Muscle of back (tissue), 13 donors: ENCODE measurements at places on chromosomes 1 and 21. TPM values are rescaled to one million over a fixed set of nuclear protein-coding genes. Genes with fewer than 3 reads are reported as not detected.
A peak's percentile ranks its signal among the peaks of the same experiment; 100 is the strongest.

DNA sequence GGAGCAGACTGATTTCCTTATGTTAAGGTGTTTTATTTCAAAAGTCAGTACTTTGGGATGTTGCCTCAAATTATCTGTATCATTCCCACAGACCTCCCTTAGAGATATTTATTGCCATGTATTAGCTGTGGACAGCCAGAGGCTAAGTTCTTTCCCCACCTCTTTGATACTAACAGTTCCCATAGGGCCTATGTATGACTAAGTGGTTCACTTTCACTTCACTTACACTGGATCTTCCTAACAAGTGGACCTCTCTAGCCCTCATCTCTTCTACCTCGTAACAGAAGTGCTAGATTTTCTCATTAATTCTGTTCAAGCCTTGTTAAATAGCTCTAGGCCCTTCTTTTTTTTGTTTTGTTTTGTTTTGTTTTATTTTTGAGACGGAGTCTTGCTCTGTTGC lies 6.2 kb downstream of the TRAF5 start:
- DNase-seq = no peak

DNA sequence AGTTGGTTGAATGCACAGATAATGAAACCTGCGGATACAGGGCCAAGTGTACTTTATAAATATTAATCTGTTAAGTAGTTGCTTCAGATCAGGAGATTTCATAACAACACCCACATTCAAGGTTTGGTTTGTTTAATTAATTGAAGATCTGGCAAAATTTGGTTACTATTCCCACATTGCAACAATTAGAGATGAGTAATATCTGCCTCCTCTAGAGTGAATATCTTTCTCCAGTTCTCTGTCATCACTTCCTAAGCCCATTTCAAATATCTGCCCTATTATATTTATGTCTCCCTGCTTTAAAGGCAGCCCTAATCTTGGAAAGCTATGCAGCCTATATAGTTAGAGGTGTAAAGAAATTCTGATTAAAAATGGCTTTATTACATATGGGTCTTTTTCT lies 61.4 kb downstream of the PPP2R5A start:
- no peak for DNase-seq

DNA sequence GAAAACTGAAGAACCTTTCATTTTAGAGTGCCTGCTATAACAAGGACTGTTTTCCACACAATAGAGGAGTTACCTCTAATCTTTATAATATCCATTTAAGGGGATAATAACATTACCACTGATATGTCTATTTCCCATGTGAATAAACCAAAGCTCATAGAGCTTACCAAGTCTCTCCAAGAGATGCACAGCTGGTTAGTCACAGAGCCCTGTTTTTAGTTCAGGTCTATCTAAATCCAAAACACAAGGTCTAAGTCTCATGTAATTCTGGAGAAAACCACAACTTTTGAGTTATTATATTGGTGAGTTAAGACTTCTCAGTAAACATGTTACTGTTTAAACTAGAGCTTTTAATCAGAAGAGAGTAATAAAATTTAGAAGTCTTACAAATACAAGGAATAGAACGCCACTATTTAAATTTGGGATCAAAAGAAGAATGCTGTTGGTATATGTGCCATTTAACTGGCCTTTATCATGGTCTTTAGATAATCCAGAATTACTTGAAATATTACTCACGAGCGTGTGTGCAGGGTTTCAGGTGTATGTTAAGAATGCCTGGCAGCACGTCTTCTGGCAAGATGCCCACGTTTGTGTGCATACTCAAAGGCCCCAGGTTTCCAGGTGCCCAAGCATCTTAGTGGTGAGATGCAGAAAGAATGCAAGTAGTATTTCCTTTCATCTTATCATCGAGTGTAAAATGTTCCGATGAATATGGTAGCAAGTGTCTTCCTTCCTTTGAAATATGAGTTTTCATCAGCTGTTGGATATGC lies 190.6 kb downstream of the FMN2 start:
- DNase-seq = no peak

GRCh38 chr1:39370602-39371001 lies 120.8 kb upstream of the BMP8A start:
- DNase-seq = no peak

- peak; percentile 64 for DNase-seq
Measured at GRCh38 chr1:82565546-82565945, 764.8 kb downstream of the ADGRL2 start.

GRCh38 chr1:180911640-180912191 lies 981 bp upstream of the KIAA1614 start:
- no peak for DNase-seq

- no peak for DNase-seq
Measured at GRCh38 chr21:21146587-21147373, 148.6 kb downstream of the NCAM2 start.

DNA sequence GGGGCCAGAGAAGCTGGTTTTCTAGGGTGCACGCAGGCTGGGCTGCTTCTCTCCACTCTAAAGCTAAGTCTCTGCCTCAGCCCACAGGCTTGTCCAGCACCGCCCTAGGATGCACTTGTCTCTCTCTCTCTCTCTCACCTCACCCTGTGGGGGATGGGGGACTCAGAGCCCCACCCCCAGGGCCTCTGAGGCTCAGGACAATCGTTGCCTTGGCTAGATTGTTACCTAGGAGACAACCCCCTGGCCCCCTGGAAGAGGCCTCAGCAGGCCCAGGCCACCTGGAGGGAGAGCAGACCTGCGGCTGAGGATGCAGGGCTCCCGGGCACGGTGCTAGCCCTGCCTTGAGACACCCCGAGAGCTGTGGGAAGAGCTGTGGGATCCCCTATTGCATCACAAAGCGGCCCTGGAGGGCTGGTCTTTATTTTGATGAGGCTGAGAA lies at the start of gene ACTRT2:
ACTRT2 (plus strand) TSS at position 235 of the 439 bp plus-strand sequence. CDS start 220 bp downstream, outside the sequence.
- DNase-seq = no peak

GRCh38 chr21:29613021-29613420 lies 314.3 kb downstream of the BACH1 start:
- no peak for DNase-seq

DNA sequence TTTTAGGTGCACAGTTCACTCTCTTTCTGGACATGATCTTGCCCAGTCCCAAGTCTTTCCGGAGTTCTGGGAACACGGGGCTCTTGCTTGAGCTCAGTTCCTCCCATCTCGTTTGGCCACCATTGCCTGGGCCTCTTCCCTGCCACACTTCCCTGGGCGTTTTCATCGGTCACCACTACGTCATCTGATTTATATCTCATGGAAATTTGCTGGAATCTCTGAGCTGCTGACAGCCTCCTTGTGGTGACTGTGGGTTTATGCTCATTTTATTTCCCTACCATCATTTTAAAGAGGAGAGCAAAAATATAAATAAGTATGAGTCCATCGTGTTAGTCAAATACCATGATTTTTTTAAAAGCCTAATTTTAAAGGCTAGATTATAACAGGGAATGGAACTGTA lies 449.1 kb upstream of the KAZN start:
- no peak for DNase-seq

DNA sequence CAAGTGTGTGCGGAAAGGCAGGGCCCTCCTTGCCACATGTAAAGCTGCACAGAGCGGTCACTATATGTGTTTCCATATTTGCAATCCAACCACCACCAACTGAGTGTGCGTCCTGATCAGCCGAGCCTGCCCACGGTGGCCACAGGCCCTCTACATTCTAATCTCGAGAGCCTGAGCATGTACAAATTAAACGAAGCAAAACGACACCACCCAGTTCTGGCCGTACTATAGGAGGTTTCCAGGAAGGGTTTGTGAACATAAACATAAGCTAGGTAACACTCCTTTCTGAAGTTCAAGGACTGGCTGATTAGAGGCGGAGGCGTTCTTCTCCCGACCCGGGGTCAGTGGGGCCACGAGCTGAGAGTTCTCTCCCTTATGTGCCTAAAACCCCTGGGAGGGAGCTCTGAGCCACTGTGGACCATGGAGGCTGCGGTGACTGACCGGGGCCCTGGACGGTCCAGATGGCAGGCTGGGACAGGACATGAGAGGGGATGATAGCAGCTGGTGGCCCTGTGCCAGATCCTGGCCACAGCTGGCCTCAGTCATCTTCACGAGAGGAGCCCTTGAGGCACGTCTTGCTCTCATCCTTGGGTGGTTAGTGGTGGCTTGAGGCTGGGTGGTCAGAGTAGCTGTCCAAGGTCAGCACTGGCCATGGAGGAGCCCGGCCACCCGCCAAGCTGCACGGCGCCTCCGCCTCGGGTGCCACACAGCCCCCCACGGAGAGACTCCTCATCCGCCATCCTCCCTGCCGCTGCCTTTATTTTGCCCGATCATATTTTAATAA lies 39.1 kb upstream of the TRAPPC10 start:
- no peak for DNase-seq

- DNase-seq = no peak
Measured at GRCh38 chr1:75723989-75724471, 479 bp upstream of the ACADM start.

DNA sequence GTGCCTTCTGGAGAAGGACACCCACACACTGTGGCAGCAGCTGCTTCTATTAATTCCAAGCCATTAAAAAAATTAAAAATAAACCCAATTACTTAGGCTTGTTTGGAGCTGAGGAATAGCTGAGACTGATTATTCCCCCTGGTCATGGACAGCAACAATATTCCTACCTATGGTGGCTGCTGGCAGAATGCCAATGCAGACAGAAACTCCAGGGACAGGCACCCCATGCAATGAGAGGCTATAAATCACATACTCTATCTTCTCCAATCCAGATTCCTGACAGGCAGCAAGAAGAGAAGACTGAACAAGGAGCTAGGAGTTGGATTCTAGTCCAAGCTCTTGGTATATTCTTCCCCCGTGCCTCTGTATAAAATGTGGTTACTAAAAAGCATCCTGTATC lies 275.4 kb upstream of the BEND5 start:
- no peak for DNase-seq

DNA sequence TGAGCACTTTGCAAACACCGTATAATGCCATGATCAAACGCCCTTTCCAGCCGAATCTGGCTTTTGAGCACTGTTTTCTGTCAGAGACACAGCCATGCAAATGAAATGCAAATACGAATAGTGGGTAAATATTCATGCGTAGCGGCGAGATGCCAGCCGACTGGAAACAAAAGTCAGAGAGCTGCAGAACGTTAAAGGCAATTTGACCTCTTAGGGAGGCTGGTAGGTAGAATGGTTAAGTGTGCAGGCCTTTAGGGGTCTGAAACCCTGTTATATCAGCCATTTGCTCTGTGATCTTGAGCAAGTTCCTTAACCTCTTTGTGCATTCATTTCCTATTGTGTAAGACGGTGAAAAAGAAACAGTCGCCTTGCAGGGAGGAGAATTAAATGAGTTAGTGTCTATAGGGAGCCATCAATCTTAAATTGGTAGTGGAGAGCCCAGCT lies 6.5 kb upstream of the SDHB start:
- no peak for DNase-seq

GRCh38 chr1:184891440-184891839 lies 82.9 kb downstream of the NIBAN1 start:
- no peak for DNase-seq

DNA sequence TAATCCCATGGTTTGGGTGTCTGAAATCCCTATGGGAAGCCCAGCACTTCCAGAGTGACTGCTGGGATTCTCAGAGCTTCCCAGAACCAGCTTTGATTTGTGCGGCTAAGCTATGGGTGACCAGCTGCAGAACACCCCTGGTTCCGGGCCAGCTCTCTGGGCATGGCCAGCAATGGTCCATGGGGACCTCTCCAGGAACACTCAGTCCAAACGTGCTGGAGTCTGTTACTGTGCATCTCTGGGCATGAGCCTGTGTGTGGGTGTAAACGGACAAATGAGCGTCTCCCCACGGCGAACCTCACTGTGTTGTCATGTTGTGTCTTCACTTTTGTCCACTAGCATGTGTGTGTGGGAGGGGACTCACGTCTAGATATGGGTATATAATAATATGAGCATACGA lies 54.4 kb downstream of the MAB21L3 start:
- DNase-seq = no peak

GRCh38 chr1:61770131-61770530 lies 27.9 kb downstream of the PATJ start:
- no peak for DNase-seq

GRCh38 chr1:31181515-31182343 lies 58.0 kb downstream of the NKAIN1 start:
- peak; percentile 94 for DNase-seq

GRCh38 chr1:241816008-241816407 lies 32.0 kb upstream of the EXO1 start:
- no peak for DNase-seq

CDC20 gene
- polyA plus RNA-seq = 33.1 TPM

LCE3A gene
- polyA plus RNA-seq = not detected

CELA3B gene
- not detected for polyA plus RNA-seq

KIF26B gene
- polyA plus RNA-seq = 0.80 TPM

C1orf53 gene
- 1.2 TPM for polyA plus RNA-seq

CHIA gene
- not detected for polyA plus RNA-seq

RXRG gene
- 43.2 TPM for polyA plus RNA-seq

MATN1 gene
- polyA plus RNA-seq = 1.2 TPM

NPPB gene
- polyA plus RNA-seq = not detected

NBPF4 gene
- not detected for polyA plus RNA-seq

RCAN1 gene
- 23.8 TPM for polyA plus RNA-seq

DPYD gene
- polyA plus RNA-seq = 9.4 TPM

FNDC10 gene
- 2.2 TPM for polyA plus RNA-seq
